ENCODE measurements at places on chromosomes 3 and 15.

GRCh38 chr3:64072126-64072525, 48.8 kb upstream of the PSMD6 start:
- DNase-seq = no peak

GRCh38 chr3:90136456-90137191, 1029.2 kb downstream of the EPHA3 start:
- no peak for DNase-seq

- no peak for DNase-seq
Observed at GRCh38 chr15:25268166-25268565, 170.7 kb downstream of the UBE3A start.

DNA sequence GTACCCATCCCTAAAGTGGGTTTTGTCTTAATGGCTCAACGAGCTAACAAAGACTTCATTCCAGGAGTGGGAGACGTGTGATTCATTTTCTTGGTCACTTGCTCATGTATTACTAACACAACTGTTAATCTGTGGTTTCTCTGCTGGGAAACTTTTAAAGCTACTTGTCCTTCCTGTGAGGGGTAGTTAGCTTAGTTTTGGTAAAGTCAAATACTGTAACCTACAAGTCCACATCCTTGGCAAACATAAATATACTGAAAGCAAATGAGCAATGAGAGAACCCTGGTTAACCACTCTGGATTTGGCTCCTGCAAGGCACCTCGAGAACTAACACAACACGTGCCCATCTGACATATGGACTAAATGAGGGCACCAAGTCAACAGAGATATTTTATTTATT, 19.9 kb downstream of the NOX5 start:
- DNase-seq = no peak

DNA sequence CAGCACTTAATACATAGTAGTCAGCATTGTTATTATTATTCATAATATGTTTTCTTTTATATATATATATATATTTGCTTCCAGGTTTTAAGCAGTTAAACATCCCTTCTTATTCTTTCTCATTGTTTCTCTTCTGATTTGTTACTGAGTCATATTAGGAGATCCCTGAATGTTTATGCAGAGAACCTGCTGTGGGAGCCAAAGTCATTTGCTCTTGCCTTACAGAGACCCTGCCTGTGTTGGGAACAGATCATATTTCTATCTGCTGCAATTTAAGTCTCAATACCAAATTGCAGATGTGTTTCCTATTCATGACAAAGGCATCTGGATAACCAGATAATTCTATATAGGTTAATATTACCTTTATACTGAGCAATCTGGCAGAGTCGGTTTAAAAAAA, 323.0 kb upstream of the UMPS start:
- DNase-seq = no peak

Measured in NCI-H2081 (cell line).